SJSA1 (cell line): ENCODE measurements at places on chromosomes 12 and 14. TPM values are rescaled to one million over a fixed set of nuclear protein-coding genes. Genes with fewer than 3 reads are reported as not detected.

CTSG gene
- total RNA-seq = not detected in 2 replicates

DNA sequence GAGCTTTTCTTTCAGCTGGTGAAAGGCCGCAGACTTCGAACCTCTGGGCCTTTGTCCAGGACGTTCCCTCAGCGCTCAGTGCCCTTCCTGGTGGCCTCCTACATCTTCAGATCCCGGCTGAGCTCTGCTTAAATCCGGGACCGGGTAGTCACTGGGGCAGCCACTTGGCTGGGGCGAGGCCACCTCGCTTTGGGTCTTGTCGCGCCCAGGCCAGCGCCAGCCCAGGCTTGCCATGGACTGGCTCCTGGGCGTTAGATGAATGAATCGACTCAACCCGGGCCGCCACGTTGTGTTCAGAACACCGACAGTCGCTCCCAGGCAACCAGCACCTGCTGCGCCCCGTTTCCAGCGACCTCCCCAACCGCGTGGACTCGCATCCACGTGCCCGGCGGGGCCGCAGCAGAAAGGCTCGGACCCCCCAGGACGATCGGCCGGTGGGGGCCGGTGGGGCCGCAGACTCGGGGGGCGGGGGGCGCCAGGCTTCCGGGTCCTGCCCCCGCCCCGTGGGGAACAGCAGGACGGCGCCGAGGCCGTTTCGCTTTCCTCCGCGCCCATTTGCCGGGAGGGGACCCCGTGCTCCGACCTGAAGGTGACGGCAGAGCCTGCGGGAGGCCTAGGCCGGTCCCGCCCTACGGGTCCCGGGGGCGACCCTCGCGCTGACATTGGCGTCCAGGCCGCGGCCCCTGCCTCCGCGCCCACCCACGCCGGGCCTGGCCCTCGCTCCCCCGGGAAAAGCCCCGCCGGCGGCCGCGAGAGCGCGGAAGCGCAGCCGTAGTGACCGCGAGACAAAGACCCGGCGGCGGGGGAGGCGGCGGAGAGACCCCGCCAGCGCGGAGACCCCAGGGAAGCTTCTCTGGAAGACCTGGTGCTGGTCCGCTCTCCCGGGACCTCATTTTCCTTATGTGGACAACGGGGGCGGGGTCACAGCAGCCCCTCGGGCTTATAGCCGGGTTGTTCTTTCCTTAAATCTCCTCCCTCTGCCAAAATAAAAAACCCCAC is 37.3 kb upstream of the RCOR1 start:
- peak overlapping the region; percentile 72 for H3K4me3 ChIP-seq
- peak; percentile 41 for DNase-seq
- no peaks in the 10 kb centered on the region for H3K36me3 ChIP-seq

- no peak for DNase-seq
- H3K4me3 ChIP-seq = no peak overlapping the region
- no peaks in the 10 kb centered on the region for H3K36me3 ChIP-seq
- no peaks in the 10 kb centered on the region for H3K4me1 ChIP-seq
Measured at GRCh38 chr12:47987411-47988072, 16.7 kb downstream of the COL2A1 start.

GRCh38 chr12:104583301-104583700 is 126.6 kb downstream of the CHST11 start:
- DNase-seq = no peak
- no peak overlapping the region for H3K27ac ChIP-seq
- no peak overlapping the region for H3K4me3 ChIP-seq
- no peaks in the 10 kb centered on the region for H3K36me3 ChIP-seq
- H3K27me3 ChIP-seq = no peaks in the 10 kb centered on the region
- peaks cover 14% of the 10 kb centered on the region for H3K4me1 ChIP-seq

DNA sequence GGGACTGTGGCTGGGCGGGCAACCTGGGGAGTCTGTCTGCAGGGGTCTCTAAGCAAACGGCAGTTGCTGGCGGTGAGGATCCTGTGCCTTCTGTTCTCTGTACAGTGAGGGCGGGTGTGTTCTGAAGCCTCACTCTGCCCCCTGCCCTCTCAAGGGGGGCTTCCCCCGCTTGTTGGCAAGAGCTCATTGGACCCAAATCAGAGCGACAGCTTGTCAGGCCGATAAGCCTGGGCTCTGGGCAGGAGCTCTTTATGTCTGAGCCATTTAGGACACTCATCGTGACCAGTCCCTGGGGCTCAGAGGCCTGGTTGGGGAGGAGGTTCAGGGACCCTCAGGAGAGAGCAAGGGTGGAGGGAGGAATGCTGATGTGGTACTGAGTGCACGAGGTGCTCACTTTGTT is 136.0 kb downstream of the TSPAN9 start:
- DNase-seq = no peak
- H3K4me1 ChIP-seq = peaks cover 17% of the 10 kb centered on the region
- H3K27me3 ChIP-seq = no peaks in the 10 kb centered on the region

DNA sequence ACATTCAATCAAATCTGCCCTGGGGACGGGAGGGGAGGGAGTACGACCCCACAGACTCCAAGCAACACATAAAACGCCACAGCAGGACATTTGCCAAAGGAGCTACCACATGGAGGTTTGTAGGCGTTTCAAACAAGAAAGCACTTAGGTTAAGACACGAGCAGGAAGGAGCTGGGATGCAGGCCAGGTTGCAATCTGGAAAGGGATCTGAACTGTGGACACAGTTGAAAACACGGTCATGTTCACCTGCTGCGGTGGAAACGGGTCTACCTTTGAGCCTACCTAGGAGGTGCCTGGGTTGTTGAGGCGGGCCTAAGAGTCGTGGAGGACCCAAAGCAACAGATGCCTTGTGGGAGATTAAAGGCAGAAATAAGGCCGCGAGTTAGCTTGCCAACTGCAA is 18.4 kb downstream of the PRKAB1 start:
- H3K4me1 ChIP-seq = 0 out of 2 replicates have a peak, but pooled peaks cover 3% of the 10 kb centered on the region
- no peak for DNase-seq
- no peak overlapping the region for H3K27ac ChIP-seq
- H3K4me3 ChIP-seq = no peak overlapping the region
- no peaks in the 10 kb centered on the region for H3K27me3 ChIP-seq
- H3K36me3 ChIP-seq = peaks cover 55% of the 10 kb centered on the region

- peaks cover 8% of the 10 kb centered on the region for H3K4me1 ChIP-seq
- no peaks in the 10 kb centered on the region for H3K27me3 ChIP-seq
- H3K4me3 ChIP-seq = no peak overlapping the region
Measured at GRCh38 chr12:116068853-116069252, 208.6 kb downstream of the MED13L start.

DNA sequence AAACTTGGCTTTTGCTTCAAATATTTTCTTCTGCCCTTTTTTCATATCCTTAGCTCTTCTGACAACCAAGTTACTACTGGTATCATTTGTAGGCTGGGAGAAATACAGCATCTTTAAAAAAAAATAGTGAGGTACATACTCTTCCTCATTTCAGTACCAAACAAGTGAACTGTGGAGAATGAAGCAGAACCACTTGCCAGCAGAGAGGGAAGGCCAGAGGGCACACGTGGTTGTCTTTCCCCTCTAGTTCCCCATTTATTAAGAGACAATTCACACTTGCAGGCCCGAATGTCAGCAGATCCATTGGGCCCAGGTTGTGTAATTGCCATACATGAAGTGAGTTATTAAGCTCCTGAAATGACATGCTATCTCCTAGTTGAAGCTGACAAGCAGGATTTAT is 3.2 kb downstream of the SUSD6 start:
- peaks cover 51% of the 10 kb centered on the region for H3K4me1 ChIP-seq
- DNase-seq = no peak
- H3K36me3 ChIP-seq = no peaks in the 10 kb centered on the region; the same call in 1 of the 2 replicates
- H3K27ac ChIP-seq = no peak overlapping the region
- H3K4me3 ChIP-seq = no peak overlapping the region

DNA sequence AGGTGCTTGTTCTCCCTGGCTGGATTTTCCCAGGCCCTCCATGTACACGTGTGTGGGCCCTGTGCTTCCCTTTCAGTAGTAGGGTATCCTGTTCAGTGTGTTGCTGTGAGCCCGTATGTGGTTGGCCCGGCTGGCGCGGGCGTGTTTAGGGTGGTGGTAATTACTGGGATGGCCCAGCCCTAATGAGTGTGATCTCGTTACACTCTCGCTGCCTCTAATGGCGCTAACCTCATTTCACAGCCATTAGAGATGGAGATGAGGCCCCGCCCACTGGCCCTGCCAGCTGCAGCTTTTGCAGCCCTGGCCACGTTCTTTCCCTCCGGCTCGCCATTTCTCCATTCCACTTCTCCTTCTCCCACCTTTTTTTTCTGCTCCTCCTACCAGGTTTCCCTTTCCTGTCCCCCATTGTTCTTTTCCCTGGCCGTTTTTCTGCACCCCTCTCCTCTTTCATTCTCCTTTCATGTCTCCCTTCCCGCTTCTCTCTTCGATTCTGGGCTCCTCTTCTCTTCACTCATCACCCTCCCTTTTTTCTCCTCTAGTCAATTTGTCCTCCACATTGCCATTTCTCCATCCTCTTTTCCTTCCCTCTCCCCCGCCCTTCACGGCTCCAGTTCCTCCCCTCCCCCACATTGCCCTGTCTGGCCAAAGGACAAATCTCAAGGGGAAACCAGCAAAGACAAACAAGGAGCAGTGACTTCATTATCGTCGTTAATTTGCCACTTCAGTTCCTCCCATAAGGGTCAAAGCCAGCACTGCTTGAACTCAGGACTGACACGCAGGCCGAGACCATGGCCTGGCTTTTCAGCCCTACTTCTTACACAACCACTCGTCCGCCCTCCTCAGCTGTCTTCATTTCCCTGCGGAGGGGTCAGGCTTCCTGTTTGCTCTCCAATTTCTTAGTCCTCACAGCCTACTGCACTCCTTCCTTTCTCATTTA is 6.8 kb downstream of the ZFHX2 start:
- no peak overlapping the region for H3K4me3 ChIP-seq
- H3K27ac ChIP-seq = no peak overlapping the region
- no peak for DNase-seq
- no peaks in the 10 kb centered on the region for H3K36me3 ChIP-seq
- H3K27me3 ChIP-seq = peaks cover 35% of the 10 kb centered on the region

- H3K4me3 ChIP-seq = no peak overlapping the region
- H3K4me1 ChIP-seq = no peaks in the 10 kb centered on the region
- no peaks in the 10 kb centered on the region for H3K36me3 ChIP-seq
- DNase-seq = no peak
Measured at GRCh38 chr14:51081209-51081608, 13.7 kb downstream of the TRIM9 start.

DNA sequence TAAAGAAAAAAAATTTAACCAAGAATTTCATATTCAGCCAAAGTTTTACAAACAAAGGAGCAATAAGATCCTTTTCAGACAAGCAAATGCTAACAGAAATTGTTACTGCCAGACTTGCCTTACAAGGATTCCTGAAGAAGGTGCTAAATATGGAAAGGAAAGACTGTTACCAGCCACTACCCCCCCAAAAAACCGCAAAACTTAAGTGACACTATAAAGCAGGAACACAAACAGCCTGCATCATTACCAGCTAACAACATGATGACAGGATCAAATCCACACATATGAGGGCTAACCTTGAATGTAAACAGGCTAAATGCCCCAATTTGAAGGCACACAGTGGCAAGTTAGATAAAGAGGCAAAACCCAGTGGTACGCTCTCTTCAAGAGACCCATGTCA is 55.7 kb downstream of the APOBEC1 start:
- H3K4me3 ChIP-seq = no peak overlapping the region
- no peaks in the 10 kb centered on the region for H3K27me3 ChIP-seq
- H3K27ac ChIP-seq = no peak overlapping the region; the same call in 1 of the 2 replicates

- DNase-seq = peak; percentile 57
- H3K4me3 ChIP-seq = no peak overlapping the region
- H3K27me3 ChIP-seq = peaks cover 94% of the 10 kb centered on the region
- no peaks in the 10 kb centered on the region for H3K36me3 ChIP-seq
- peaks cover 9% of the 10 kb centered on the region for H3K4me1 ChIP-seq
Measured at GRCh38 chr12:43100231-43100630, 451.8 kb downstream of the ADAMTS20 start.

GRCh38 chr12:22974865-22975264 is 349.9 kb downstream of the ETNK1 start:
- 0 out of 2 replicates have a peak overlapping the region, but pooled peaks have one; percentile 1 for H3K27ac ChIP-seq
- no peak for DNase-seq
- H3K36me3 ChIP-seq = no peaks in the 10 kb centered on the region
- peaks cover 16% of the 10 kb centered on the region for H3K4me1 ChIP-seq
- H3K27me3 ChIP-seq = no peaks in the 10 kb centered on the region
